ENCODE measurements at places on chromosomes 3 and 15. TPM values are rescaled to one million over a fixed set of nuclear protein-coding genes. Genes with fewer than 3 reads are reported as not detected.

DNA sequence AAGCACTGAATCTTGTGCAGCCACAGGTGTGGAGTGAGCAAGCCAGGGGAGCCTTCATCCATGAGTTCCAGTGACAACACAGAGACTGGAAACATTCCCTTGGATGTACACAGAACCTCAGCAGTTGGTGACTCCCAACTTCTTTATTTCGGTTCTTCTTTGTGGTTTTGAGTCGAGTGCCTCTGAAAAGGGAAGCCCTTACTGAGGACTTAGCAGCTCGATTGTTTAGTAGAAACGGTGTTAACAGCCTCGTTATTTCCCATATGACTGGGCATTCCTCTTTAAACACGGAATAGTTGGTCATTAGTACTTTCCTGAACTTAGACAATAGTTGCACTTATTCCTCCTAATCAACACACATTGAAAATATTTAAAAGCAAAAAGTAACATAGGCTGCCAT lies 7.7 kb downstream of the SLCO3A1 start:
- DNase-seq: no peak

GRCh38 chr3:111473550-111473949 lies 68.4 kb upstream of the CD96 start:
- DNase-seq: no peak

DNA sequence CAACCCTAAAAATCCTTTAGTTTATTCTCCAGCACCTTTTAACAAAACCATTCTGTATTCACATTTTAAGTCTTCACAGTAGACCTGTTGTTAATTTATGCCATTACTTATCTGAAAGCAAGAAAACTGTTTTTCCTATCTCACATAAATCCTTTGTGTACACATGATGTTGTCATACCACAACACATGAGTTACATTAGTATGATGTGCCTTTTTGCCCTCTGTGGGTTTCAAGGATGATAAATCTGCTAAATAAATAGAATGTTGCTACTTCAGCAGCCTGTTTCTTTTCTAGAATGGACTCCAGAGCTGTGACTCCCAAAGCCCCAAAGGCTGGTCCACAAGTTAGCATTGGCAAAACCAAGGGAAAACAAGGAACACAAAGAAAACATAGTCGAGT lies 151.6 kb downstream of the SERPINI1 start:
- no peak for DNase-seq

DNA sequence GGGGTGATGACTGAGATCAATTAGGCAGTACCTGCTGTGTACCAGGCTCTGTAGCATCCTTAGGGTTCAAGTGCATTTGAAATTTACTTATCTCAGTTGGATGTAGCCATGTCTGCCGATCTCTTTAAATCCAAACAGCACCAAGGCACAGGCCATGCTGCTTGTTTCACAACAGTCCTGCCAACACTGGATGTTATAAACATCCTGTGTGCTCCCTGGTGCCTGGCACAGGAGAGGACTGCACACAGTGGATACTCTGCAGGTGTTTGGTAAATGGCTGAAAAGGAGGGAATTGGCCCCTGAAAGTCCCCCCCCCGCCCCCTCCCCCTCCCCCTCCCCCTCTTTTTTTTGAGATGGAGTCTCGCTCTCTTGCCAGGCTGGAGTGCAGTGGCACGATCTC lies 27.0 kb downstream of the CTSH start:
- DNase-seq: no peak

GRCh38 chr15:28051955-28052633 lies 47.0 kb downstream of the OCA2 start:
- DNase-seq: no peak

DNA sequence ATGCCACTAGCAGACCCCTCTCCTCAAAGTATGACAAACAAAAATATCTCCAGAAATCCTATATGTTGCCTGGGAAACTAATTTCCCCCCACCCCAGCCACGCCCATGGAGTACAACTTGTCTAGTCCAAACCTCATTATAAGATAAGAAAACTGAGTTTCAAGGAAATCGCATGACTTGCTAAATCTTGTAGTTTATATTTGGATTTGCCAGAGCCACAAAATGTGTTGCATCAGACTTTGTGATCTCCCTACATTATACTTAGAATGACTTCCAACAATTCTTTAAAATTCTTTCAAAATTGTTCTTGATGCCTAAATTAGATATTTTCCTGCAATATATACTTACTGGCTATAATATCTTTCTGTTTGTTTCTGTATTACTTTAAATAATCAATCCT lies 1034.4 kb downstream of the IGSF11 start:
- no peak for DNase-seq

GRCh38 chr15:90234096-90234988 lies at the start of gene GDPGP1:
TSS of gene GDPGP1 (plus strand) at chr15:90234209. CDS start at chr15:90240909, 6,700 bp downstream.
- peak; percentile 88 for DNase-seq

DNA sequence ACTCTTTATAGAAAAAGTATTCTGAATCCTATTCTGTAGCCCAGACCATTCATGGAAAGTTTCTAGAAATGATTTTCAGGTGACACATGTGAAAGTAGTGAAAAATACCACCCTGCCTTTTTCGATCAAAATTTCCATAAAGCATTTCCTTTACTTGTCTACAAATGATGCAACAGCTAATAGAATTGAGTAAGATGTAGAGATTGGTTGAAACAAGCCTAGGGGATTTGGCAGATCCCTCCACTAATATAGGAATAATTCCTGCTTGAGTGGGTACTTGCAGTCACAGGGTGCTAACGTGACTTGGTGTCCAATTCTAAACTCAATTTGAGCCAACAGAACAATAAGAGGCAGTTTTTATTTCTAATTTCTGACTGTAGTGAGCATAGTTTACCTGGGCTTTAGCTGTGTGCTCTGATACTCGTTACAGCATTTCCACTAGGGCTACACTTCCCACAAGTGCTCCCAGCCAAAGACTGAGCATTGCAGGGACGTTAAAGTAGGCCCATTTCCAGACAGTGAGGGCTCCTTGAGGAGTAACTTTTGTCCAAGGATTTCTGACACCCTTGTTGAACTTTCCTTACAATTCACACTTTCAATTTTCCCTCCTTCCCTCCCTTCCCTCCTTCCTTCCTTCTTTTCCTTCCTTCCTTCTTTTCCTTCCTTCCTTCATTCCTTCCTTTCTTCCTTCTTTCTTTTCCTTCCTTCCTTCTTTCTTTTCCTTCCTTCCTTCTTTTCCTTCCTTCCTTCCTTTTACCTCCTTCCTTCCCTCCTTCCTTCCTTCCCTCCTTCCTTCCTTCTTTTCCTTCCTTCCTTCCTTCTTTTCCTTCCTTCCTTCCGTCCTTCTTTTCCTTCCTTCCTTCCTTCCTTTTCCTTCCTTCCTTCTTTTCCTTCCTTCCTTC lies 53.9 kb upstream of the TP63 start:
- no peak for DNase-seq

KLHL40 gene
- polyA plus RNA-seq: not detected

Measured in left renal pelvis (tissue), 4 donors.